ENCODE measurements at places on chromosomes 6 and 20.

DNA sequence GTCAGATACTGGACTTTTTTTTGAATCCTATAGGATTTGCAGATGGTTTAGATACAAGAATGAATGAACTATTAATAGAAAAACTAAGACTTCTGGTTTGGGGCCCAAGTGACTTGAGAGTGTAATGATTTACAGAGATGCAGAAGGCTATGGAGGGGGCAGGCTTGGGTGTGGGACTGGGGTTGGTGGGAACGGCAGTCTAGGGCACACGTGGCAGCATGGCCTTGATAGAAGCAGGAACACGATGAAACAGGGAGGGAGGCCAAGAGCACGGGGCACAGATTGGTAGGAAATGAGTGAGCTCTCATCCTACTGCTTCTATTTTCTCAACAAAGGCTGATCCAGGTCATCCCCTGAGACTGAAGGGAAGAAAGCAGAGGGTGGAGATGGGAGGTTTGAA is 3.4 kb upstream of the UST start:
- no peak for DNase-seq

DNA sequence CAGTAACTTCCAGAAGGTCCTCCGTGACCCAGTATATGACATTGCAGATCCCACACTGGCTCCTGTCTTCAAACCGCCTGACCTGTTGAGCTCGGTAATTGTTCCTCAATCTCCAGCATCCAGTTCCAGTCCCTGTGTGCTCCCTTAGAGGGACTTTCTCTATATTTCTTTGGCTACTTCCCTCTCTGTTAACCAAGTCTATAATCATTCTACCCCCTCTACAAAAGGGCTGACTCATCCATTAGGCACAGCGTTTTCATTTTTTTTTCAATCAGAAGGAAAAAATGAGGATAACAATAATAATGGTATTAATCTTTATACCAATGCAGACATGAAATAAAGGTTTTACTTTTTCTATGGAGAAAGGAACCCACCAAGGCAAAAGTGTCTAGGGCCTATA is 69.3 kb downstream of the FAM229B start:
- DNase-seq: no peak

- DNase-seq: no peak
These were observed 12.0 kb downstream of the LRP11 start for GRCh38 chr6:149852180-149852579.

GRCh38 chr6:83008626-83009025 is 57.0 kb downstream of the UBE3D start:
- no peak for DNase-seq

GRCh38 chr6:130409418-130410100 is 43.7 kb downstream of the TMEM200A start:
- no peak for DNase-seq

- no peak for DNase-seq
These were observed 3.1 kb downstream of the CCDC28A start for GRCh38 chr6:138776659-138777058.

All from NCI-H460 (cell line).